ENCODE measurements at places on chromosomes 3 and 15. TPM values are rescaled to one million over a fixed set of nuclear protein-coding genes. Genes with fewer than 3 reads are reported as not detected.

Gene AMT
- total RNA-seq: 29.0 TPM

Gene ZNF774
- 4.7 TPM for total RNA-seq

Gene SYNPR
- total RNA-seq: 0.93 TPM

Gene NOX5
- not detected for total RNA-seq

Gene SOX14
- not detected for total RNA-seq

Gene MFSD1
- 26.2 TPM for total RNA-seq

- DNase-seq: no peak
- H3K27ac ChIP-seq: peak overlapping the region; percentile 97
- H3K4me3 ChIP-seq: peak overlapping the region; percentile 76
Observed at GRCh38 chr15:37102305-37103162, 2.2 kb upstream of the MEIS2 start.

DNA sequence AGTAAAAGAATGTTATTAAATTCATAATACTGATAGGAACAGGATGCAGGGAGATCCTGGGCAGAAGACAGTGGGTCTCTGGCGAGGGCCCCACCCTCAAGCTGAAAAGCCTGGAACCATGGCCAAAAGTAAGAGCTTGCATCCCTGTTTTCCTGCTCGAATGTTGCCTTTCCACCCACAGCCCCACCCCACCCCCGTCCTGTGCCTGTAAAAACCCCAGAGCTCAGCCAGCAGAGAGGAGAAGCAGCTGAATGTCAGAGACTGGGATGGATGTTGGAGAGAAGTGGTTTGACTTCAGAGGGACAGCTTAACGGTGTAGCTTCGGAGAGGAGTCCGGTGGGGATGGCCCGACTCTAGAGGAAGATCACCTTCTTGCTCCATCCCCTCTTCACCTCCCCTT, 207.9 kb downstream of the ROBO2 start:
- H3K4me3 ChIP-seq: no peak overlapping the region
- no peaks in the 10 kb centered on the region for H3K36me3 ChIP-seq
- H3K4me1 ChIP-seq: peaks cover 10% of the 10 kb centered on the region
- no peak overlapping the region for H3K27ac ChIP-seq

- H3K4me3 ChIP-seq: peak overlapping the region; percentile 15
- H3K27me3 ChIP-seq: no peaks in the 10 kb centered on the region
- no peaks in the 10 kb centered on the region for H3K36me3 ChIP-seq
- H3K4me1 ChIP-seq: peaks cover 43% of the 10 kb centered on the region
Observed at GRCh38 chr15:38266247-38266986, 13.8 kb downstream of the SPRED1 start.

DNA sequence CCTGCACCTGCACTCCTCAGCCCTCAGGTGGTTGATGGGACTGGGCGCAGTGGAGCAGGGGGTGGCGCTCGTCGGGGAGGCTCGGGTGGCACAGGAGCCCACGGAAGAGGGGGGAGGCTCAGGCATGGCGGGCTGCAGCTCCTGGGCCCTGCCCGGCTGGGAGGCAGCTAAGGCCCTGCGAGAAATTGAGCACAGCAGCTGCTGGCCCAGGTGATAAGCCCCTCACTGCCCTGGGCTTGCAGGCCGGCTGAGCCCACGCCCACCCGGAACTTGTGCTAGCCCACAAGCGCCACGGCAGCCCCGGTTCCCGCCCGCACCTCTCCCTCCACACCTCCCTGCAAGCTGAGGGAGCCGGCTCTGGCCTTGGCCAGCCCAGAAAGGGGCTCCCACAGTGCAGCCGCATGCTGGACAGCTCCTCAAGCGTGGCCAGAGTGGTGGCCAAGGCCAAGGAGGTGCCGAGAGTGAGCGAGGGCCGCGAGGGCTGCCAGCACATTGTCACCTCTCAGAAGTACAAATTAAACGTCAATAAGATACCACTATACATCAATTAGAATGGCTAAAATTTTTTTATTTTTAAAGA, 5.1 kb upstream of the VHL start:
- no peak overlapping the region for H3K4me3 ChIP-seq
- H3K27me3 ChIP-seq: no peaks in the 10 kb centered on the region
- H3K36me3 ChIP-seq: no peaks in the 10 kb centered on the region
- no peak for DNase-seq
- no peaks in the 10 kb centered on the region for H3K4me1 ChIP-seq

DNA sequence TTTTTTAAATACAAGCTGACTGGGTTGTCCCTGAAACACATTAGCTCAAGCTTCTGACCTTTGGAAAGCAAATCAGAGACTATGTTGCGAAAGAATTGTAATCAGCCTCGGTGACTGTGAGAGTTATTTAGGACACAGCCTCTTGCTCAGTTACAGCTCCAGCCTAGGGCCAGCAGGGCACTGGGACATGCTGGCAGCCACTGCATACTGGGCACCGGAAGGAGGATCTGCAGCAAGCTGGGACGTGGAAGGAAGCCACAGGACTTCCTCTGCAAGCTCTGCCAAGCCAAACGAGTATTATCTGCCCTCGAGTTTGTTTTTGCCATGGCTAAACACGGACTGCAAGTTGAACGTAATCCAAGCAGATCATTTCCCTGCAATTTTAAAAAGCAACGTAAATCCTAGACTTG, 24.4 kb upstream of the COPG1 start:
- peak; percentile 86 for DNase-seq
- H3K4me3 ChIP-seq: peak overlapping the region; percentile 37
- no peaks in the 10 kb centered on the region for H3K36me3 ChIP-seq
- no peaks in the 10 kb centered on the region for H3K27me3 ChIP-seq

DNA sequence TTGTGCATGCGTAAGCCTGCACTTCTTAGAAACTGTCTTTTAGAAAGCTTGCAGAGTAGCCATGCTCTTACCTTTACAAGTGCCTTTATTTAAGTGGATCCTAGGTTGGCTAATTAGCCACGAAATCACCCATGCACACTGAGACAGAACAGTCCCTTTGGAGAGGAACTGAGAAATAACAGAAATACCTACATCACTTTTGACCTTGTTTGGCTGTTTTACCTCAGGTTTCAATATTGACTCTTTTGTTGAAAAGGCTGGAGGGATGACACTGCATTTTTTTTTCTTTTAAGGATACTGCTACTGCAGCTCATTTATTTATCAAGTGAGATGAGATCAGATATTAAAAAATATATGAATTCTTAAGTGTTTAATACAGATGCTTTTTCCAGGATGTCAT, 155.6 kb upstream of the GOLIM4 start:
- H3K4me3 ChIP-seq: no peak overlapping the region
- no peaks in the 10 kb centered on the region for H3K36me3 ChIP-seq
- peaks cover 46% of the 10 kb centered on the region for H3K27me3 ChIP-seq
- peaks cover 28% of the 10 kb centered on the region for H3K4me1 ChIP-seq
- no peak overlapping the region for H3K27ac ChIP-seq

DNA sequence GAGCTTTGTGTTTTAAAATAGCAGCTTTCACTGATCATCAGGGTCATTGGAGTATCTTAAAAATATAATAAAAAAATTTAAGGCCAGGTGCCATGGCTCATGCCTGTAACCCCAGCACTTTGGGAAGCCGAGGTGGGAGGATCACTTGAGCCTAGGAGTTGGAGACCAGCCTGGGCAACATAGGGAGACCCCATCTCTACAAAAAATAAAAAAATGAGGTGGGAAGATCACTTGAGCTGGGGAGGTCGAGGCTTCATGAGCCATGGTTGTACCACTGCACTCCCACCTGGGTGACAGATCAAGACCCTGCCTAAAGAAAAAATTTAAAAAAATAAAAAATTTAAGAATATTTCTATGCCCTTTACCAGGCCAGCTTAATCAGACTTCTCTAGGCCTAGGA, 1.5 kb downstream of the HMCES start:
- peak overlapping the region; percentile 97 for H3K27ac ChIP-seq
- H3K4me3 ChIP-seq: peak overlapping the region; percentile 97
- DNase-seq: no peak
- peaks cover 26% of the 10 kb centered on the region for H3K36me3 ChIP-seq

DNA sequence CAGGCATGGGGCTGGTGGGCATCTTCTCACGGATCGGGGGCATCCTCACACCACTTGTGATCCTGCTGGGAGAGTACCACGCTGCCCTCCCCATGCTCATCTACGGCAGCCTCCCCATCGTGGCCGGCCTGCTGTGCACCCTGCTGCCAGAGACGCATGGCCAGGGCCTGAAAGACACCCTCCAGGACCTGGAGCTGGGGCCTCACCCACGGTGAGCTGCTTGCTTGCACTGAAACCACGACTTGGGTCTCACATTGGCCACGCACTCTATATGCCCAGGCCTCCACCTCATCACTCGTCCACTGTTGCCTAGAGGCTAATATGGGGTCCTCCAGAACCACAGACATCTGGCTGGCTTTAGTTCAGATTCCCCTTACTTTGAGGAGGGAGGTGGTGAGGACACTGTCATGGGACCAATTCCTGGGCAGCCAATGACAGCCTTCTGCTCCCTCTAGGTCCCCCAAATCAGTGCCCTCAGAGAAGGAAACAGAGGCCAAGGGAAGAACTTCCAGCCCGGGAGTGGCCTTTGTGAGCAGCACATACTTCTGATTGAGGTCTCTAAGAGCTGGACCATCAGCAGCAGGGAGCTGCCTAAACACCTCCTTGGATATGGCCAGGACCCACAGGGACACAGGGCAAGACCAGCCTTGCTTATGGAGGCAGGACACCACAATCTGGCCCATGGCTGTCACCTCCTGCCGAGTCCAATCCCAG, 5.0 kb upstream of the SLC22A14 start:
- no peak overlapping the region for H3K4me3 ChIP-seq
- H3K36me3 ChIP-seq: no peaks in the 10 kb centered on the region
- no peak for DNase-seq
- H3K27me3 ChIP-seq: no peaks in the 10 kb centered on the region
- H3K4me1 ChIP-seq: peaks cover 3% of the 10 kb centered on the region
- no peak overlapping the region for H3K27ac ChIP-seq

DNA sequence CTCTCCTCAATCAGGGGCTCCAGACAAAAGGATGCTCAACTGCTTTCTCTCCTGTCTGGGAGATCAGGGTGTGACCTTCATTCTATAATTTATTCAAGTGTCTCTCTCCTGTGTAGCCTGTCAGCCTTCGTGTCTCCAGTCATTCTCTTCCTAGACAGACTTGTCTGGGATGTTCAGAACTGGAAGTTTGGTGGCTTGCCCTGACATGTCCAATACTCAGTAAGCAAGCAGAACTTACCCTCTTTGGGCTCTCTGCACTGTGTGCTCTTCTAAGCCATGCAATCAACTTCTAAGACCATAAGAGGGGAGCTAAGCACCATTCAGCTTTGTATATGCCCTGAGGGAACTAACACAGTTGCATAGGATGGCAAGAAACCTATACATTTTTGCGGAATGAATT, 14.1 kb downstream of the ACKR2 start:
- no peaks in the 10 kb centered on the region for H3K4me1 ChIP-seq
- no peak overlapping the region for H3K27ac ChIP-seq

GRCh38 chr3:126266291-126266840, 86.0 kb upstream of the ALDH1L1 start:
- peak overlapping the region; percentile 57 for H3K4me3 ChIP-seq
- no peaks in the 10 kb centered on the region for H3K36me3 ChIP-seq
- peak; percentile 83 for DNase-seq
- H3K27me3 ChIP-seq: peaks cover 17% of the 10 kb centered on the region
- H3K27ac ChIP-seq: peak overlapping the region; percentile 94
- H3K4me1 ChIP-seq: peaks cover 63% of the 10 kb centered on the region

DNA sequence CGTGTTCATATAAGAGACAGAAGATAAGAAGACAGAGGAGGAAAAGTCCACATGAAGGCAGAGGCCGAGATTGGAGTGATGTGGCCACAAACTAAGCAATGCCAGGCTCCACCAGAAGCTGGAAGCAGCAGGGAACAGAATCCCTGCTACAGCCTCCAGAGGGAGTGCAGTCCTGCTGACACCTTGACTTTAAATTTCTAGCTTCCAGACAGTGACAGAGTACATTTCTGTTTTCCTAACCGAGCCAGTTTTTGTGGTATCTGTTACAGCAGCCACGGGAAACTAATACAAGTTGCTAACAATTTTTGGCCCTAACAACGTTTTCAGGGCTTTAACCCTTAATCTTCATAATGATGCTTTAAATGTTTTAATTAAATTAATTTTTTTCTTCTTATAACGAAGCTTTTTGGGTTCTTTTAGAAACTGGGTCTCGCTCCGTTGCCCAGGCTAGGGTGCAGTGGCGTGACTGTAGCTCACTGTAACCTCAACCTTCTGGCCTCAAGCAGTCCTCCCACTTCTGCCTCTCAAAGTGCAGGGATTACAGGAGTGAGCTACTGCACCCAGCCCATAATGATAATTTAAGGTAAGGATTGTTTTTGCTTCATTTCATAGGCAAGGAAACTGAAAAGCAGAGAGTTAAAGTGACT, 202.3 kb upstream of the PROK2 start:
- H3K27ac ChIP-seq: no peak overlapping the region
- no peaks in the 10 kb centered on the region for H3K4me1 ChIP-seq
- H3K36me3 ChIP-seq: no peaks in the 10 kb centered on the region
- no peak overlapping the region for H3K4me3 ChIP-seq

- no peaks in the 10 kb centered on the region for H3K36me3 ChIP-seq
- DNase-seq: no peak
- H3K4me3 ChIP-seq: no peak overlapping the region
Observed at GRCh38 chr3:48372862-48373435, 930 bp downstream of the FBXW12 start.

- H3K27me3 ChIP-seq: no peaks in the 10 kb centered on the region
- no peak overlapping the region for H3K27ac ChIP-seq
- no peaks in the 10 kb centered on the region for H3K36me3 ChIP-seq
- no peak overlapping the region for H3K4me3 ChIP-seq
- DNase-seq: no peak
Observed at GRCh38 chr3:140529558-140529957, 148.3 kb upstream of the TRIM42 start.

- no peaks in the 10 kb centered on the region for H3K36me3 ChIP-seq
- DNase-seq: peak; percentile 65
- no peak overlapping the region for H3K4me3 ChIP-seq
- no peaks in the 10 kb centered on the region for H3K27me3 ChIP-seq
Observed at GRCh38 chr3:123338620-123339061, 110.2 kb downstream of the ADCY5 start.

GRCh38 chr3:65497236-65497635, 541.5 kb downstream of the MAGI1 start:
- no peak for DNase-seq
- H3K27me3 ChIP-seq: no peaks in the 10 kb centered on the region
- peaks cover 28% of the 10 kb centered on the region for H3K4me1 ChIP-seq
- H3K27ac ChIP-seq: no peak overlapping the region

DNA sequence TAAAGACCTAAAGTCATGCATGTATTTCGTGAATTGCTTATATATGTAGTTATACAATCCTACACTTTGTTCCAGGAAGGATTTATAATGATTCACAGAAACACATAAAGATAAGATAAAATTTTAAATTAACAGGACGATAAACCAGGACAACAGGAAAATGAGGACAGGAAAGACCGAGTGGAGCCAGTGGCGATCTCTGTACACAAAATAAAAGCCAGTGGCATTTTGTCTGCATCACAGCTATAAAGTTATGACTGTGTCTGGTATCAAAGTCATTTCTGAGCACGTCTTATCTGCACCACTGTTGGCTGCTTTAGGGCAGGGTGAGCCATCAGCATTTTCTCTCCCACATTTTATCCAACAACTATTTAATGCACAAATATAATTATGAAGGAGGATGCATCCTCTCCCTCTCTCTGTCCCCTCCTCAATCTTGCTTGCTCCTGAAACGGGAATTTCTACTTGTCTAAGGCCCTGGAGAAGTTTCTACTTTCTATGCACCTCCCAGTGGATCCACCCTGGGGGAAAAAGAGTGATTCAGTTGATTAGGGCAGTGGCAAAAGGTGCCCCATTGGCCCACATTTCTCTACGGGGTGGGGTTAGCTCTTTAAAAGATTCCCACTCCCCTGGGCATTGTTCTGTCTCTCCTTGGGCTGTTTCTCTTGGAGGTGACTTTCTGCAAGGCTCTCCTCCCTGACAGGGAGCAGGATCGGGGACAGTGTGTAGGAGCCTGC, 159.4 kb upstream of the UBE2E1 start:
- peaks cover 7% of the 10 kb centered on the region for H3K4me1 ChIP-seq
- no peak for DNase-seq
- no peaks in the 10 kb centered on the region for H3K36me3 ChIP-seq
- H3K4me3 ChIP-seq: no peak overlapping the region
- H3K27ac ChIP-seq: no peak overlapping the region
- H3K27me3 ChIP-seq: no peaks in the 10 kb centered on the region

All from left ventricle myocardium inferior (tissue), 1 donor.